ENCODE measurements at places on chromosomes 11 and 22.

DNA sequence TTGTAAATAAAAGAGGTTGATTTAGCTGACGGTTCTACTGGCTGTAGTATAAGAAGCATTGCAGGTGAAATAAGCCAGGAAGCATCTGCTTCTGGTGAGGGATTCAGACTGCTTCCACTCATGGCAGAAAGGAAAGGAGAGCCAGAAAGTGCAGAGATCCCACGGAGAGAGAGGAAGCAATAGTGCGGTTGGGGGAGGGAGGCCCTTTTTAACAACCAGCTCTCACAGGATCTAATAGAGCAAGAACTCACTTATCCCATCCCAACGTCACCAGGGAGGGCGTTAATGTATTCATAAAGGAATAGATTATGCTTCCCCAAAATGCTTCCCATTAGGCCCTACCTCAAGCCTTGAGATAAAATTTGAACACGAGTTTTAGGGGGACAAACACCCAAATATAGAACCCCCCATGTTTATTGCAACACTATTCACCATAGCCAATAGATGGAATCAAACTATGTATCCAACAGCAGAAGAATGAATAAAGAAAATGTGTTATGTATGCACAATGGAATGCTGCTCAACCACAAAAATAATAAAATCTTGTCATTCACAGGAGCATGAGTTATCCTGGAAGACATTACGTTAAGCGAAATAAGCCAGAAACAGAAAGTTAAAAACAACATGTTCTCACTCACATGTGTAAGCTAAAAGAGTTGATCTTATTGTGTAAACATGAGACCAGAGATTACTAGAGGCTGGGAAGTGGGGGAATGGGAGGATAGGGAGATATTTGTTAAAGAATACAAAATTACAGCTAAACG is 908.3 kb upstream of the ANO3 start:
- no peak for DNase-seq

GRCh38 chr11:71548716-71549151 is 514 bp downstream of the KRTAP5-9 start:
- no peak for DNase-seq

GRCh38 chr11:27293515-27294417 is 69.2 kb downstream of the CCDC34 start:
- no peak for DNase-seq

DNA sequence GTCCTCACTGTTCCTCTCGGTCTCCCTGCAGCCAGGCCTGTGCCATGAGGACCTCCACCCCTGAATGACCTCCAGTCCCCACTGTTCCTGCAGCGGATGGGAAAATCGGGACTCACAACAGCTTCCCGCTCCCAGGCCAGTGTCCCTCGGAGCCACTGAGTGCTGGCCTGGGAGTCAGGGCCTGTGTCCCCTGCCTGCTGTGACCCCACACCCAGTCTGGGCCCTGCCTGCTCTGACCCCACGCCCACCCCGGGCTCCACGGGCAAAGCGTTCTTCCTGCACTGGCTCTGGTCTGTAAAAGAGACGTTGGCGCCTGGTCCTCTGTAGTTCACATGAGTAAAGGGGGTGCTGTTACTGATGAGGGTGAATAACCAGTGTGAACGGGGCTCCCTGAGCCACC is 73.0 kb upstream of the SHISAL1 start:
- DNase-seq = no peak

DNA sequence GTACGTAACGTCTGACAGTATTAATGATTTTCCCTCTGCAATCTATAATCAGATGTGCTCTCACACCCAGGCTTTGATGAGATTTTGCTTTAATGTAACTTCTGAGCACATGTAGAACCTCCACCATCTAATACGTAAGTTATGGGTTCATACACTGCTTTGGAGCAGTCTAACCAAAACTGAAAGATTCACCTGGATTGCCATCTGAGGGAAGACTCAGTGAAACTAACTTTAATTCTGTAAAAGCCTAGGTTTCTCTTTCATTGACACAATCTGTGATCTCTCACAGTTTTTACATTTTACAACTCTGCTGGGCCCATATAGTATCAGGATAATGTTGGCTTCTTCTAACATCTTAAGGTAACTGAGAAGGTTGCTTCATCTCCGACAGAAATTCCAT is 30.1 kb upstream of the MTNR1B start:
- DNase-seq = no peak

DNA sequence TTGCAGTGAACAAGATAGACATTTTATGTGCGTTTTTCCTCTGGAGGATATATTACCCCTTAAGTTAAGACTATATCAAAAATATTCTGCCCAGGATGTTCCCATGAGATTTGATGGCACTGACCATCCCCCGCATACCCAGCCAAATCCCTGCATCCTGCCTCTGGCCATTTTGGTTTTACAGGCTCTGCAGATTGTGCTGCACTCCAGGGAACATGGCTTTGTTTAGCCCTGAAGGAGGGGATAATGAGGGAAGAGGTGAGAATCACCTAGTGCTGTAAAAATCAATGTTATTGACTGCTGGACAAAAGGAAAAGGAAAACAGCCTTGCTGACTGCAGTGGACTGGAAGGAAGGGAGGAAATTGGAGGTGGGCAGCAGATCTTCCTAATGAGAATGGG is 717.4 kb downstream of the DLG2 start:
- peak; percentile 25 for DNase-seq

DNA sequence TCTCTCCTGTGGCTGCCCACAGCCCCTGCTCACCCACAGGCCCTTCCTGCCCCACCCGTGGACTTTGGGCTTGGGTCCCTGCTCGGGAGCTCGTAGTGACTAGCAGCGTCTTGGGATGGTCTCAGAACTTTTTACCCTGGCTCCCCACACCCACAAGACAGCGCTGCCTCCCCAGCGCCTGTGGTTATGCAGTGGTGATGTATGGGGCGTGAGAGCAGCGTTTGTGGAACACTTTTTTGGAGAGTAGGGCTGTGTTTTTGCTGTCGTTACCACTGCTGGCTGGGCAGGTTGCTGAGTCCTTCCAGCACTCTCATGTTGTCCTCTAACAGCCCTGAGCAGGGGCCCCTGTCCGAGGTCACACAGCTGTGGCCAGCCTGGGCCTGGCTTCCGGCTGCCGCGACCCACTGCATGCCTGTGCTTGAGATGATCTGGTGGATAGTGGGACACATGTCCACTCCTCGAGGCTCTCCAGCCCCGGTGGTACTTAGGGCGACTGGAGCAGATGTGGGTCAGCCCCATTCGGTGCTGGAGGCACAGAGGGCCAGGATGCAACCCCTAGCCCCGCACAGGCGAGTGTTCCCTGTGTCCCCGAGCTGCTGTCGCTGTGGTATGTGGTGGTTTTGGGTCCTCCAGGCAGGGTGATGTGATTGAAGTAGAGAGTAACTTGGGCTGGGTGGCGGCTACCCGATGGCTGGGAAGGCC is 7.1 kb upstream of the GRAMD4 start:
- DNase-seq = no peak

GRCh38 chr11:102831489-102832440 is 11.6 kb downstream of the MMP3 start:
- no peak for DNase-seq

DNA sequence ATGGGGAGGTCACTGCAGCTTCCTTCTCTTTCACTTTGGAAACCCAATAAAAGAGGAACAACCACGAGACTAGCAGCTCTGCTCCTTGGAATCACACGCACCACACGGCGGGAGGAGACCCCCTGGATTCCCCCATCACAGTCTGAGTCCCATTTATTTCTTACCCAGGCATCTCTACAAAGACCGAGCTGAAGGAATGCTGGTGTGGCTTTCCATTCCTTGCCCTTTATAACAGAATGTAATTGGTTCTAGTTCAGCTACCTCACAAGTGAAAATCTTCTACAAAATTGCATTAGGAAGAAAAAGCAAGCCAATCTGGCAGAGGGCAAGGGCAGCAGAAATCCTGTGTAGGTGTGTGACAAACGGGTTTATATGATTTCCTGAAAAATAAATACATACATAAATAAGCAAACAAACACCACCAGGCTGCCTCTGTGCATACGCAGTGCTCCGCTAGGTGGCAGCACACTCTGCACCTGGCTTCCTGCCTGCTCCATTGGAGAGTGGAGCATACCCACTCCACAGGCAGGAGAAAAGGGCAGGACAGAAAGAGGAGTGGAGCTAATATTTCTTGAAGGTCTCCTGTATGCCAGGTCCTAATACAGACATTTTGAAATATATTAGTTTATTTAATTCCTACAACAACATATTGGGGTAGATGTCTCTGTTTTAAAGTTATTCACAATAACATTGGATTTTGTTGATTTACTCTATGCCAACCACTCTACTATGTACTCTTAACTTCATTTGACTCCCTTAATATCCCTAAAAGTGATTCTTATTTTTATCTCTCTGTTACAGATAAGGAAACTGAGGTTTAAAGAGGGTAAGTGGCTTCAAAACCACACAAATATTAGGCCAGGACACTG is 673.1 kb downstream of the KCNA4 start:
- peak; percentile 73 for DNase-seq

GRCh38 chr11:133818302-133818701 is 27.0 kb downstream of the SPATA19 start:
- DNase-seq = no peak

DNA sequence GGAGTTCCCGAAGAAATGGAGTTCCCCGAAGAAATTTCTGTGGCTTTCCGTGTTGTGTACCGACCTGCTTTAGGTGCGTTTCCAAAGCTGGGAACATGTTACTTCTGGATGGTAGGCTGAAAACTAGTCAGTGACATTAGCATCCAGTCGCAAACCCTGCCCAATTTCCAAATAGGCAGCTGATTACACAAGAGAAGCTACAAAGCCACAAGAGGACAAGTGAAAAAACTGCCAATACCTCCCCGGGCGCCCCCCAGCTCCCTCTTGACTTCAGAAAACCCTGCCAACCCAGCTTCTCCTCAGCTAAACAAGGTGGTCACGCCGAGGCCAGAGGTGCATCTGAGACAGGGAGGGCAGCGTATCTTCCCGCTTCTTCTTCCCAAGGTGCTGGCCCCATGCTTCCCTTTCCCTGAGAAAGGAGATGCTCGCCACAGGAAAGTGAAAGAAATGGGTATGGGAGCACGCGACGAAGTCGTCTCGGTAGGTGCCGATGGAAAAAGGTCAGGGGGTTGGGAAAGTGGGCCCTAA is 551 bp downstream of the AGBL2 start:
- no peak for DNase-seq

DNA sequence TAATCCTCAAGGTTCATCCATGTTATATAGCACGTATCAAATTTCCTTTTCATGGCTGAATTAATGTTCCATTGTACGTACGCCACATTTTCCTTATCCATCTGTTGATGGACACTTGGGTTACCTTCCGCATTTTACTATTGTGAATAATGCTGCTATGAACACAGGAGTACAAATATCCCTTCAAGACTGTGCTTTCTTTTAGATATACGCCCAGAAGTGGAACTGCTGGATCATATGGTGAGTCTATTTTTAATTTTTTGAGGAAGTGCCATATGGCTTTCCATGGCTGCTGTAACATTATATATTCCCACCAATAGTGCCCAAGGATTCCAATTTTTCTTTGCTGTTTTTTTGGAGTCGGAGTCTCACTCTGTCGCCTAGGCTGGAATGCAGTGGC is 6.0 kb downstream of the MRPL40 start:
- DNase-seq = no peak

- no peak for DNase-seq
Observed at GRCh38 chr11:108887436-108888238, 222.8 kb downstream of the DDX10 start.

DNA sequence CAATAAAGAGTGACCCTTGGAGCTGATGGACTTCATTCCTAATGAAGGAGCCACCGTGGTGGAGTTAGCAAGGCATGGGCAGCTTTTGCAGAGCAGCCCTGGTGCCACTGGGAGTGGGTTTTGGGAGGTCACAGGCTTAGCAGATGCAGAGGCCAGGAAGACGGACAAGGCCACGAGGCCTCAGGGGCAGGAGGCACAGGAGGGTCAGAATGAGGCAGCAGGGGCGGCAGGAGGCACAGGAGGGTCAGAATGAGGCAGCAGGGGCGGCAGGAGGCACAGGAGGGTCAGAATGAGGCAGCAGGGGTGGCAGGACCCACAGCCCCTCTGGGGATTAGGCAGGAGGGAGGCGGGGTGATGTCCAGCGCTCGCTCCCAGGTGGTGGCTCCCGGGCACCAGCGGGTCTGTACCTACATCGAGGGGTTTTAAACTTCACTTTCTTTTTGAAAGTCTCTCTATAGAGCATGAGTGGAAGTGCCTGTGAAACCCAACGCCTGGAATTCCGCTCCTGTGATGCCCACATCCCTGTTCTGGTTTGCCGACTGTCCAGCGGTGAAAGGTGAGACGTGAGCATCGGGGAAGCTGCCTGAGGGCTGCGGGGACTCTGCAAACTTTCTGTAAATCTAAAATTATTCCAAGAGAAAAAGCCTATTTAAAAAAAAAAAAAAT is 521.6 kb downstream of the BRD1 start:
- DNase-seq = no peak

GRCh38 chr22:27388090-27388600 is 413.4 kb downstream of the MN1 start:
- DNase-seq = no peak

DNA sequence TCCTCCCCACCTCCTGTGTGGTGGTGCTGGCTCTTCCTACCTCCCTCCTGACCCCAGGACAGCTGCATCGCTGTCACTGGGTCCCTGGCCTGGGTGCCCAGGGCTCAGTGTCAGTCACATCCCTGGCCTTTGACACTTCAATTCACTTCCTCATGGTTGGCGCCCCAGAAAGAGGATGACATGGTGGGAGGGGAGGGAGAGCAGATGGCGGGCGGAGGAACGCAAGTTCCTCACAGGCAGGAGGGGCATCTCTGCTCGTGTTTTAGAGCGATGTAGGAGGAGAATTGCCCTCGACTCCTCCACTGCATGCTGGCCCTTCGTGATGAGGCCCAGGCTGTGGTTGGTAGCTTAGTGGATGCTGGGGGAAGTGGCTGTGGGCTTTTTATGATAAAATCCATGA is 35.1 kb upstream of the KRTAP5-7 start:
- no peak for DNase-seq

DNA sequence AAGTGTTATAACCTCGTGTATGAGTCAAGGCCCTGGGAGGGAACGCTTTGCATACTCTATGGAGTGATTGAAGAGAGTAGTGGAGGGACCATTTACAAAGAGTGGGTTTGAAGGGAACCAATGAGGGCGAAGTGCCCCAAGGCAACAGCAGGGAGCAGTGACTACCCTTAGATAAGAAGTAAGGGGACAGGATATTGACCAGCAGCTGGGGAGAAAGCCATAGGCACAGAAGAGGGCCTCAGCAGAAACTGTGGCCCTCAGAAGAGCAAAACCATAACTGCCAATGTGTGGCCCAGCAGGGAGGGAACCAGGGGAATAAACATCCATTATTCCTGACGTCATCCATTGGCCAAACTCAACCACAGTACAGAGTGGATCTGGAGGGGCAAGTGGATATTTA is 24.7 kb downstream of the PARVA start:
- DNase-seq = no peak

Data from HAP-1 (cell line).